NT2/D1 (cell line): ENCODE measurements at places on chromosomes 11 and 22.

- no peak for DNase-seq
Observed at GRCh38 chr11:11988099-11988651, 20.3 kb downstream of the DKK3 start.

DNA sequence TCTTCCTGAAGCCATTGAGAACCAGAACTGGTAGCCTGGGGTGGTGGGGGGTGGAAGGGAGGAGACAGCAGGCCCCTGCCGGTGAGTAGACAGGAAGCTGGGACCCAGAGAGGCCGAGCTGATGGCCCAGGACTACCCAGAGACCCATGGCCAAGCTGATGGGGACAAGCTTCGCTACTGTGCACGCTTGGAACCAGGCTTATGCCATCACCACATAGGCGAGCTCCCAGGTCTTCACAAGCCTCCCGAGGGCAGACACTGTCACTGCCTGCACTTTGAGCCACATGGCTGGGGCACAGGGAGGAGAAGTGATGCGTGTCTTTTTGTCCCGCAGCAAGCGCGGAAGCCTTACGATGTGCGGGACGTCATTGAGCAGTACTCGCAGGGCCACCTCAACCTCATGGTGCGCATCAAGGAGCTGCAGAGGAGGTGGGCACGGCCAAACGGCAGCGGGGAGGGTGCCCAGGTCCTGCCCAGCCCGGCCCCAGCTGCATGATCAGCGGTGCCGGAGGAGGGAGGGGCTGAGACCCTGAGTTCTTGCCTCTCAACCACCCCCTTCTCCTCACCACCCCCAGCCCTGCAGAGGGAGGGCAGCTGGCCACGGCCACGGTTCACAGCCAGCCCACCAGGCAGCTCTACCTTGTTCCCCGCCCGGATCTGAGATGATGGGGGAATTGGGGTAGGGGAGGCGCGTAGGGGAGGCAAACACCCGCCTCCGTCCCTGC is 76.0 kb upstream of the KCNQ1OT1 start:
- DNase-seq: no peak

DNA sequence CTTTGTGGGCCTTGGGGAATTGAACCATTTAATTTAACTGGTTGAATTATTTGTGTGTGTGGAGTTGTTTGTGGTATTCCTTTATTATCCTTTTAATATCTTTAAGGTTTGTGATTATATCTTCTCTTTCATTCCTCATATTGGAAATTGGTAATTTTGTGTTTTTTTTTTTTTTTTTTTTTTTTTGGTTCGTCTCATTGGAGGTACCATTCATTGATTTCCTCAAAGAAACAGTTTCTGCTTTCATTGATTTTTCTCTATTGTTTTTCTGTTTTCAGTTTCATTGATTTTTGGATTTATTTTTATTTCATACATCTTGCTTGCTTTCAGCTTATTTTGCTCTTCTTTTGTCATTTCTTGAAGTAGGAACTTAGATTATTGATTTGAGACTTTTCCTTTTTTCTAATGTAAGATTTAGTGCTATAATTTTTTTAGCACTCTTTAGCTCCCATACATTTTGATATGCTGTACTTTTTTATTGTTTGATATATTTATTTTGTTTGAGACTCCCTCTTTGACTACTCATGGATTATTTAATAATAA is 31.0 kb upstream of the MAPK1 start:
- DNase-seq: no peak

- no peak for DNase-seq
Observed at GRCh38 chr22:35092406-35092805, 26.4 kb downstream of the ISX start.

- DNase-seq: no peak
Observed at GRCh38 chr11:2913776-2914175, 15.4 kb downstream of the PHLDA2 start.

GRCh38 chr11:1827095-1827813 is 7.5 kb upstream of the SYT8 start:
- DNase-seq: no peak

DNA sequence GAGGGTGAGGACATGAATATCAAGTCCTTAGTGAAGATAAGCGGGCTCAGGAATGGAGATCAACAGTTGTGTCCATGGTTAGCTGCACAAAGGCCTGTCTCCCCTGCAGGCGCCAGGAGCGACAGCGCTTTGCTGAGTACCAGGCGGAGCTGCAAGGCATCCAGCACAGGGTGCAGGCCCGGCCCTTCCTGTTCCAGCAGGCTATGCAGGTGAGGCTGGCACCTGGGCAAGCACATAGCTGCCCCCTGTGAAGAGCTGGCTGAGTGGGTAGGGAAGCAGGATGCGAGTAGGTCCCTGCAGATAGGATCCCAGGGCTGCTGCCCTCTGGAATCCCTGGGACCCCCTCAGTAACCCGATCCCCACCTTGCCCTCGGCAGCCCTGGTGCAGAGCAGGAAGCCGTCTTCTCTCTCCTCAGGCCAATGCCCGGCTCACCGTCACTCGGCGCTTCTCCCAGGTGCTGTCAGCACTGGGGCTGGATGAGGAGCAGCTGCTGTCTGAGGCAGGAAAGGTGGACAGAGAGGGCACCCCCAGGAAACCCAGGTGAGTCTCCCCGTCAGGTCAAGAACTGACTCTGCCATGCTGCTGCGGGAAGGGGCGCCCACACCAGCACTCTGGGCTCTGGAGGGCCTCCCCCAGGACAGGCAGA is 2.6 kb upstream of the SART1 start:
- no peak for DNase-seq

DNA sequence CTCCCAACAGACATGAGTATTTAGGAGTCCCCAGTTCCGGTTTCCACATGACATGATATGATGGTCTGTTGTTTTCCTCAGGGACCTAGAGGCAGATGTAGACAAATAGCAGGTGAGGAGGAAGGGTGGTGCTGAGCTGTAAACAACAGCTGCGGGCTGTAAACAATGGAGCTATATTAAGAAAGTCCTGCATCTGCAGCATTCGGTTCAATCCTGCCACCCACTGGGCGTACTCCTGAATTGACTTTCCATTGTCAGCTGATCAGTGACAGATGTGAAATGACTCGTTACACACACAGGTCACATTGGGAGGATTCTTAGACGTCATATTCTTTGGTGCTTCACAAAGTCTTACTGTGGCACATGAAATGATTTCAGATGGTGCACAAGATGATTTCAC is 26.8 kb upstream of the RAG1 start:
- no peak for DNase-seq

DNA sequence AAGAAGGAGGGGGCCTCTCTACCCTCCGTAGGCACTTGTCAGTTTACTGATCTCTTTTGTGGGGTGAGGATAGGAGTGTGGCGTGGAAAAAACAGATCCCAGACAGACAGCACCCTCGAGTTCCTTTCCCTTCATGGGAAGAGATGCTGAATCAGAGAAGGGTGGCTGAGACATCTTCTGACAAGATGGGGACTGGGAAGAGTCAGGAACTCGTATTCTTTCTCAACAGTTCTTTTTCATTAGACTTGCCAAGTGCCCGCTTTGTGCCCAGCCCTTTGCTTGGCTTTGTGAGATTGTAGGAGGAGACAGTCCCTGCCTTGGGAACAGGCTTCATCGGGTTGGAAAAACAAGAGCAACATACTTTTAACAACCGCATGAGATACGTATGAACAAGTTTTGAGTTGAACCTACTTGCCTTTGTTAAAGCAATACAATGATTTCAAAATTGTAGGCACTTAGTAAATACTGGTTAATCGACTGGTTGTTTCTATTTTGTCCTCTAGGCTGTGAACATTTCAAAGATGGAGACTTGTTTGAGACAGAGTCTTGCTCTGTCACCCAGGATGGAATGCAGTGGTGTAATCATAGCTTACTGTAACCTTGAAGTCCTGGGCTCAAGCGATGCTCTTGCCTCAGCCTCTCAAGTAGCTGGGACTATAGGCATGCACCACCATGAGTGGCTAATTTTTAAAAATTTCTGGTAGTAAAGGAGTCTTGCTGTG is 1.1 kb downstream of the RRM1 start:
- no peak for DNase-seq

DNA sequence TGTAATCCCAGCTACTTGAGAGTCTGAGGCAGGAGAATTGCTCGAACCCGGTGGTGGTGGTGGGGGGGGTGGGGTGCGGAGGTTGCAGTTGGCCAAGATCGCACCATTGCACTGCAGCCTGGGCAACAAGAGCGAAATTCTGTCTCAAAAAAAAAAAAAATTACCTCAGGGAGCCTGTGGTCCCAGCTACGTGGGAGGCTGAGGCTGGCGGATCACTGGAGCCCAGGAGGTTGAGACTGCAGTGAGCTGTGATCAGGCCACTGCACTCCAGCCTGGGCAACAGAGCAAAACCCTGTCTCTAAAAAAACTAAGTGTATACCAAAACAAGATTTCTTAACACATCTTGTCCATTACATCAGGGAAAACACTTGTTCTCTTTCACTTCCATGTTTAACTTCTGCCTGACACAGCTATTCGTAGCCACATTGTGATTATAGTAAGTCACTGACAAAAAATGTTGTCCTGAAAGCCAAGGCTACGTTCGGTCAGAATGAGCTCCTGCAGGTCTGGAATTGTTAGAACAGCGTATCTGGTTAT is 1.4 kb downstream of the TMEM80 start:
- no peak for DNase-seq

DNA sequence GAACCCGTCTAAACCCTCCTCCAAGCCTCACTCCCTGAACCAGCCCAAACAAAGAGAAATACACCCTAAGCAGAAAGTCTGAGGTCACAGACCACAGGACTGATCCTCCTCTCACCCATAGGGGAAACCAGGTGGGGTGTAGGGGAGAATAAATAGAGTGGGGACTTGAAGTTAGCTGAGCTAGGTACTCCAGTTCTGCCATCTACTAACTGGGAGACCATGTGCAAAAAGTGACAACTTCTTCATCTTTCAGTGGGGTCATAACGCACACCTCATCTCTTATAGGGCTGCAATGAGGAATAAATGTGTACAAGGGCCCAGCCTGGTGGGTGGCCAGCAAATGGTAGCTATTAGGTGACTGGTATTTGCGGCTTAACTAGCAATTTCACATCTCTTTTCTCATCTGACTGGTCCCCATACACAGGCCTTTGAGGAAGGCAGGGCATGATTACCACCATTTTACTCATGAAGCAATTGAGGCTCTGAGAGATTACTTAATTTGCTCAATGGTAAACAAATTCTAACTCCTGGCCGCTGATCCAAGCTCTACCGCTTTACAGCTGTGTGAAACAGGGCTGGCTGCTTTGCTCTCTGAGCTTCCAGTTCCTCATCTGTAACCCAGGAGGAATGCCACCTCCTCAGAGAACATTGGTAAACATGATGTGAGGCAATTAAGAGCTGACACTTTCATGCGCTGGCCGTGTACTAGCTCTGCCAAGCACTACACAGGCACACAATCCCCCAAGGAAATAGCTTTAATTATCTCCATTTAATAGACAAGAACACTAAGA is 16.6 kb downstream of the TBC1D10A start:
- no peak for DNase-seq

DNA sequence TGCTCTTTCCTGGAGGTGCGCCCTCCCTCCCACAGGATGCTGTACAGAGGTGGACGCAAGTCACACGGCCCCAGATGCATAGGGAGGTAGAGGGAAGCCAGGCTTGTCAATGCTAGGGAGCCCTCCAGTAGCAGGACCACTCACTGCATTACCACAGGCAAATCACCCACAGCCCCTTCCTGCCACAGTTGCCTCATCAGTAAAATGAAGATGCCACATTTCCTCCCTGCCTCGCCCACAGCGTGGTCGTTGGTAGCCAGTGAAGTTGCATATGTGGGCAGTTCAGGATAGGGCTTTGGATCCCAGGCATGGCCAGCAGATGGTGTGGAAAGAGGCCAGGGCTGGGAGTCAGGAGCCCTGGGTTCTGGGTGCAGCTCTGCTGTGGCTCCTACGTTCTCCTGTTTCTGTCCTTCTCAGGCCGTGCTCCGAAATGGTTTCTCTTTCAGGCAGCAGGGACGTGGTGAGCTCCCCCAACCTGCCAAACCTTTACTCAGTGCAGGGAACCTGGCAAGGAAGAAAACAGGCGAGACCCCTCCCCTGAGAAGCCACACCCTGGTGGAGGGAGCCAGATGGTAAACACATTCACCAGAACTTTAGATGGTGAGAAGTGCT is 22.6 kb downstream of the DAGLA start:
- DNase-seq: no peak

DNA sequence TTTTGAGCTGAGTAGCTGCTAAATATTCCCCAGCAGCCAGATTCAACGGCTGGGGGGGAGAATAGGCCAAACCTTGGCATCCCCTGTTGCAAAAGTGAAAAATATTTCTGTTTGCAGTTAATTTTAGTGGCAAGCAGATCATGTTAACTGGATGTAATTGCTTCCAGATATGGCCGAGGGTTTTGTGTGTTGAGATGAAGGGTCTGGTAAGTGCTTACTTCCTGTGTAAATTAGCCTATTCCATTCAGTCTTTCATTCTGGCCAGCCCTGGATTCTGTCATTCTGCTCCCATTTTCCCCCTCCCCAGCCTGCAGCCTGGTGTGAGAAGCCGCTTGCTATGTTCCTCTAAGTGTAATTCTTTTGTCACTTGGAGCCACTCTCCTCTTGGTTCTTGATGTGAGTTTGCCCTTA is 17.4 kb downstream of the ZBTB16 start:
- DNase-seq: no peak

GRCh38 chr11:63491636-63492372 is 837 bp upstream of the PLAAT5 start:
- no peak for DNase-seq

DNA sequence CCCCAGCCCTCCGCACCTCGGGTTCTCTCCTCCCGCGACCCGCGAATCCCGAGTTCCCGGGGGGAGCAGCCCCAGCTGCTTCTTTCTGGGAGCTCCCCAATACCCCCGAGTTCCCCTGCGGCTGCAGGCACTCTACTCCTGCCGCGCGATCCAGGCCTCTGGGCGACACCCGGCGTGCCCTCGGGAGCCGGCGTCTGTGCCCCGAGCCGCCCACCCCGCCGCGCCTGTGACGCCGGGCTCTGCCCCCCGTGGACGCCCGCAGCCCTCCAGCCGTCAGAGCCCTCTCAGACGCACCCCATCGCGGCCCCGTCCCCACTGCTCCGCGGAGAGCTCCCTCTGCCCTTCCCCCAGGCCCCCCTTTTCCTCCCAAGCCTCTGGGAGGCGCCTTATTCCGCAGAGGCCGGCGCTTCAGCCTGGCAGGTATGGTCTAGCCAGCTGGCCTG is 422 bp downstream of the GLB1L2 start:
- no peak for DNase-seq

DNA sequence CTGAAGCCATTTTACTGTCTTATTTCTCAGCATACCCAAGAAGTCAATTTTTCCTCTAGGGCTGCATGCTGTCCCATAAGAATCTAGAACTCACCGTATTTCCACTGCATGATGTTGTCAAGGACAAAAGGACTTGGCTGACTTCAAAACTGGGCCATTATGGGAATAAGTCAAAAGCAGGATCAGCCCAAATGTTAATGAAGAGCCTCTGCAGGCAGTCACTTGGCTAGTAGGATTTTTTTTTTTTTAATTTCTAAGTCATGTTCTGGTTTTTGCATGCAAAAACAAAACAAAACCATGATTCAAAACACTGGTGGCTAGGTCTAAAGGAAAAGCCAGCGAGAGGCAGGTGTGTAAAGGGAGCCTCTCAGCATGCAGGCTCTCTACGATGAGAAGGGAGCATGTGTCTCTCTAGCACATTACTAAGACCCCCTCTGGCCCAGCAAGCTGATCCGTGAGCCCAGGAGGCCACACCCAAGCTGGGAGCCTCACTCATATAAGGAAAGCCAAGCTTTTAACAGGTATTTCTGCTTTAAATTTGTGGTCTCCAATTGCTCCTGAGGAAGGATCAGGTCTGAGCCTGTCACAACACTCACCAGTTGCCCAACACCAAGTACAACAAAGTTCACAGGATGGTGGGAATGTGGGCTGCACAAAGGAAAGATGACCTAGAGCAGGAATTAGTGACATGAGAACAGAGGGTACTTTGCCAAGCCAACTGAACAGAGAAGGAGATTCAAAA is 21.4 kb upstream of the STK33 start:
- DNase-seq: no peak
